ENCODE measurements at places on chromosomes 1 and 21. TPM values are rescaled to one million over a fixed set of nuclear protein-coding genes. Genes with fewer than 3 reads are reported as not detected.

Gene JAM2
- total RNA-seq: 1.9 TPM

Gene STUM
- total RNA-seq: 0.19 TPM

Gene PIGV
- 19.7 TPM for total RNA-seq

Gene TMEM269
- 0.47 TPM for total RNA-seq

Gene OR6N1
- total RNA-seq: not detected

Gene AMPD1
- total RNA-seq: not detected

Gene L1TD1
- total RNA-seq: 12.5 TPM

Gene ARHGEF19
- total RNA-seq: 22.2 TPM

Gene CLCNKA
- total RNA-seq: not detected

Gene CACNA1S
- total RNA-seq: 0.12 TPM

Gene NES
- 83.8 TPM for total RNA-seq

Gene SAMSN1
- not detected for total RNA-seq

Gene RHOU
- 47.6 TPM for total RNA-seq
